Activated T-helper 1 cell treated with Interleukin-2 at 50 U/mL for 16 hours (primary cell): ENCODE measurements at places on chromosomes 2 and 18.

GRCh38 chr2:8761529-8762164 lies 75.8 kb downstream of the KIDINS220 start:
- DNase-seq: no peak

GRCh38 chr18:41745166-41746049 lies 209.6 kb upstream of the PIK3C3 start:
- no peak for DNase-seq

- no peak for DNase-seq
Observed at GRCh38 chr2:221392228-221392881, 179.7 kb downstream of the EPHA4 start.

GRCh38 chr2:18837240-18837639 lies 247.9 kb upstream of the NT5C1B start:
- DNase-seq: no peak

DNA sequence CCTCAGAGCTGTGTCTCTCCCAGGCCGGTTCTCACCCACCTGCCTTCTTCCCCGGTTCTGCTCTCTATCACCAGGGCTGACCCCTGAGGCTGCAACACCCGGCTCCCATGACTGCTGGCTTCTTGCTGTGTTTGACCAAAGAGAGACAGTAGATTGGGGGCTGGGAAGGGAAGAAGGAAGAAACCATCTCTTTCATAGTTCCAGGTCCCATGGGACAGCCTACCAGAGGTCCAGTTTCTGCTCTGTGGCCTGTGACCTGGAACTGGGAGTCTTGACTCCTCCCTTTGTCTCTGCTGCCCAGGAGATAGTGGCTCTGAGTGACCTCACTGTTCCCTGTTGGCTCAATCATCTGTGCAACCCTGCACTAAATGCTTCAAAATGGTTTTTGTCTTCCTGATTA lies 38.1 kb downstream of the ALPK2 start:
- no peak for DNase-seq

- no peak for DNase-seq
Observed at GRCh38 chr2:53407363-53408080, 360.1 kb upstream of the CHAC2 start.

- DNase-seq: no peak
Observed at GRCh38 chr2:128440666-128441340, 122.1 kb upstream of the HS6ST1 start.

DNA sequence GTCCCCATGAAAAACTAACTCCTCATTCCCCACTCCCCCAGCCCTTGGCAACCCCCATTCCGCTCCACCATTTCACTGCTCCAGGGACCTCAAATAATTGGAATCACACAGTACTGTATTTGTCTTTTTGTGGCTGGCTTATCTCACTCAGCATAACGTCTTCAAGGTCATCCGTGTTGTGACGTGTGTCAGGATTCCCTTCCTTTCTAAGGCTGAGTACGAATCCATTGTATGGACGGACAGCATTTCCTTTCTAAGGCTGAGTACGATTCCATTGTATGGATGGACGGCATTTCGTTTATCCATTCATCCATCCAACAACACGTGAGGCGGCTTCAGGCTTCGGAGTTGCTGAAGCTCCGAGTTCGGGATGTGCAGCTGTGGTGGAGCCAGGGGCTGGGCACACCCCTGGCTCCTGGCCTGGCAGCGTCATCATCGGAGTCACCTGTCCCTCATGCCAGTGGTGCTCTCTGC lies 1.2 kb upstream of the ASB1 start:
- DNase-seq: no peak

DNA sequence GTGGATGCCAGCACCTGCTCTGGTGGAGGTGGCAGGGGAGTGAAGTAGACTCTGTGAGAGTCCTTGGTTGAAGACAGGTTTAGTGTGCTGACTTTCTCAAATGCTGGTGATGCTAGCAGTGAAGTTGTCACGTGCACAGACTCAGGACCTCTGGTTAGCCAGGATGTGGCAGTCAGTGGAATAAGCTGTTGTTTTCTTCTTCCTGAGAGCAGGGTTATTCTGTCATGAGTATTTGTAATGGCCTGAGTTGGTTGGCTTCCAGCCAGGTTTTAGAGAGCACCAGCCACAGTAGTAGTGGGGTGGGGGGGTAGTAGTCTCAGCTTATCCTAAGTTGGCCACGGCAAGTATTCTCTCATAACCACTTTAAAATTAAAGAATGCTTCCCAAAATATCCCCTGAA lies 238.5 kb upstream of the FBXO11 start:
- DNase-seq: no peak

- no peak for DNase-seq
Observed at GRCh38 chr18:31684279-31685096, at the start of gene B4GALT6. Gene B4GALT6, minus strand, starts transcription at chr18:31684581. Its CDS starts 155 bp downstream, at chr18:31684426.
